ENCODE measurements at places on chromosomes 2 and 18.

- DNase-seq, result no peak
Observed at GRCh38 chr2:97699765-97700444, 13.5 kb upstream of the ZAP70 start.

- peak; percentile 75 for DNase-seq
Observed at GRCh38 chr18:74951165-74951760, 257.7 kb downstream of the PTGR3 start.

- peak; percentile 71 for DNase-seq
Observed at GRCh38 chr18:75052475-75052874, 156.5 kb downstream of the PTGR3 start.

DNA sequence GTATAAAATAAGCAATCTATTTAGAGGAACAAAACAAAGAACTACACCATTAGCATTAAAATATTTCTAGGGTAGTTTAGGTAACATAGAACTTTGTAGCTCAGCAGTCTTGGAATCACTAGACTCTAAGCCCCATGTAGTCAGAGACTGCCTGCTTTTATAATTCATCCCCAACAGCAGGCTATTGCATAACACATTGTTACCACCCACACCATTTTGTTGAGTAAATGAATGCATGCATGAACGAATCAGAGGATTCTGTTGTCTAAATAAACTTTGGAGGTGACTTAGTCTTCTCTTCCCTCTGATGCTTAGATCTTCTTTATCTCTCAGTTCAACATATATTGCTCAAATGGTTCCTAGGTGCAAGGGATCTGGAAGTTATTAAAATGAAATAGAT, 167.6 kb upstream of the TNP1 start:
- DNase-seq, result no peak

- peak; percentile 45 for DNase-seq
Observed at GRCh38 chr2:14628901-14629300, 3.6 kb upstream of the LRATD1 start.

GRCh38 chr2:28080911-28081310, 190.4 kb downstream of the BABAM2 start:
- no peak for DNase-seq

DNA sequence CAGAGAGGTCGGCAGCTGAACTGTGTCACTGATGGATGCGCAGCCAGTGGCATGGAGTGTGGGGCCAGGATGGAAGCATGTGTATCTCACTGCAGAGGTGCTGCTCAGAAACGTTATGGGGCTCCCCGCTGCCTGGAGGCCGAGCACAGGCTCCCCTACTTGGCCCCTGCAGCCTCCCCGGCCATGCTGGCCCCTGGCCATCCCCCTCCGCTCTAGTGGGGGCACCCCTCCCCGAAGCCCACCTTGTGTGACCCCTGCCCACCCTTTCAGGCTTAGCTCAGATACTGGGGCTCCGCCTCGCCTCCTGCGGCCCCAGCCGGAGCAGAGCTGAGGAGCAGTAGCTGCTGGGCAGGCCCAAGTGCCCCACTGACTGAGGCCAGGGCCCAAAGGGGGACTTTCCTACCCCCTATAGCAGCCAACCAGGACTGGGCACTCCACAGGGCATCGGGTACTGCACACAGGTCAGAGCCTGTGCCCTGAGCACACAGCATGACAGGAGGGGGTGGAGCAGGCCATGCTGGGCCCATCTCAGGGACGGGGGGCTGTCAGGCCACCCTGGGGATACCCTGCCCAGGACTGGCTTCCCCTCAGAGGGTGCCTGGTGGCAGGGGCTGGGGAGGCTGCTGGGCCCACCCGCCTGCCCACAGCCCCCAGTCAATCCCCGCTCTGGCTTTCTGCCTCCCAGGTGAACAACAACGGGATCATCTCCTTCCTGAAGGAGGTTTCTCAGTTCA, 31.3 kb downstream of the SNED1 start:
- no peak for DNase-seq
